ENCODE measurements at places on chromosomes 2 and 18. TPM values are rescaled to one million over a fixed set of nuclear protein-coding genes. Genes with fewer than 3 reads are reported as not detected.

SPATA3 gene
- total RNA-seq = 1.8 TPM

- no peaks in the 10 kb centered on the region for H3K4me1 ChIP-seq
- no peaks in the 10 kb centered on the region for H3K36me3 ChIP-seq
- no peaks in the 10 kb centered on the region for H3K27me3 ChIP-seq
- DNase-seq = no peak
- no peak overlapping the region for H3K27ac ChIP-seq
Measured at GRCh38 chr2:129469871-129470270, 509.6 kb upstream of the RAB6C start.

DNA sequence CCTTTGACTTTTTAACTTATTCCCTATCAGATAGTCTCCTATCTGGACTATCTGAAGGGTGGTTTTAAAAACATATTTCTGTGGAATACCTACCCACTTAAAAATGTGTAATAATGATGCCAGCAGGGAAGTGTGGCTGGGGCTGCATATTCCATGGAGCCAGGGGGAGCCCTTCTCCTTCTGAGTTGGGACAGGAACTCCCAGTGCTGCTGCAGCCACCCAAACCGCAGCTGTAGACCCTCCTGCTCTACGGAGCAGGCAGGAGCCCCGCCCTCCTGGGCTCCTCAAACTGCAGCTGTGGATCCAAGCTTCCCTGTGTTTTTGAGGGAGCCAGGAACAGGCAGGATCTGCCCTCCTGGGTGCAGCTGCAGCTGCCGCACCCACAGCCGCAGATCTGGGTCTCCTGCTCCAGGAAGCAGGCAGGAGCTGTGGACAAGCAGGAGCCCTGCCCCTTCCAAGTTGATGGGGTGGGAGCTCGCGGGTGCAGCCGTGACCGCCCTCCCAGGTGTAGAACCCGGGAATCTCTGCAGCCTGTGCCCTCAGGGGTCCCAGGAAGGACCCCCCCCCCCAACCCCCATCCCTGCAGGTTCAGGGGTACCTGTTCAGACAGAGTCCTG lies 57.8 kb downstream of the PDK1 start:
- H3K4me1 ChIP-seq = no peaks in the 10 kb centered on the region
- DNase-seq = no peak
- H3K27me3 ChIP-seq = no peaks in the 10 kb centered on the region
- no peaks in the 10 kb centered on the region for H3K36me3 ChIP-seq
- no peak overlapping the region for H3K27ac ChIP-seq

DNA sequence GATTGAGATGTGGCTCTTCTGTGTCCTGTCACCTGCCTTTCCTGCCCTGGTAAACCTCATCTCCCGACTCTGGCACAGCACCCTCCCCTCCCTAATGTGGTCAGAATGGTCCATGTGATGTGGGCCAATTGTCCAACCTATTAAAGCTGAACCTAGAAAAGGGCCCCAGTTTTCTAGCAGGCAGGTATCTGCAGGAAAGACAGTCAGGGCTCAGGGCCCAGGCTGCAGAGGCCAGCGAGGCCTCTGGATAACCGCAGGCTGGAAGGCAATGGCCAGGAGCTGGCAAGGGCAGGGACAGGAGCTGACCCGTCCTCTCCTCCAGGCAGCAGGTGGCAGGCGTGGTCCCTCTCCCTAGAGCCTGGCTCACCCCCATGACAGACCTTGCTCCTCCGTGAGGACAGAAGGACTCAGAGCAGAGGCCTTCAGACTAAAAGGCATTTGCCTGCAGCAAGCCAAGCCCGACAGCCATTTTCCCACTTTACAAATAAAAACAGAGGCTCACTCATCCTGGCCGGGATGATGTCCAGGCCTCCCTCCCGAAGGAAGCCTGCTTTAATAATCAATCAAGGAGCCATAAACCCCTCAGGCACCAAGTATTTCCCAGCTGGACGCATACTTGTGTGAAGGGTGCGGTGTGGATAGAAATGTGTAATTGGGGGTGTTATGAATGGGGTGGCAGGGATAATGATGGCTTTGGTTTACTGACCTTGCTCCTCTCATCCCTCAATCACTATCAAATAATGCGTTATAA lies 107.1 kb downstream of the TWIST2 start:
- DNase-seq = peak; percentile 1
- H3K27ac ChIP-seq = no peak overlapping the region
- H3K4me3 ChIP-seq = no peak overlapping the region
- no peaks in the 10 kb centered on the region for H3K36me3 ChIP-seq
- H3K27me3 ChIP-seq = no peaks in the 10 kb centered on the region

DNA sequence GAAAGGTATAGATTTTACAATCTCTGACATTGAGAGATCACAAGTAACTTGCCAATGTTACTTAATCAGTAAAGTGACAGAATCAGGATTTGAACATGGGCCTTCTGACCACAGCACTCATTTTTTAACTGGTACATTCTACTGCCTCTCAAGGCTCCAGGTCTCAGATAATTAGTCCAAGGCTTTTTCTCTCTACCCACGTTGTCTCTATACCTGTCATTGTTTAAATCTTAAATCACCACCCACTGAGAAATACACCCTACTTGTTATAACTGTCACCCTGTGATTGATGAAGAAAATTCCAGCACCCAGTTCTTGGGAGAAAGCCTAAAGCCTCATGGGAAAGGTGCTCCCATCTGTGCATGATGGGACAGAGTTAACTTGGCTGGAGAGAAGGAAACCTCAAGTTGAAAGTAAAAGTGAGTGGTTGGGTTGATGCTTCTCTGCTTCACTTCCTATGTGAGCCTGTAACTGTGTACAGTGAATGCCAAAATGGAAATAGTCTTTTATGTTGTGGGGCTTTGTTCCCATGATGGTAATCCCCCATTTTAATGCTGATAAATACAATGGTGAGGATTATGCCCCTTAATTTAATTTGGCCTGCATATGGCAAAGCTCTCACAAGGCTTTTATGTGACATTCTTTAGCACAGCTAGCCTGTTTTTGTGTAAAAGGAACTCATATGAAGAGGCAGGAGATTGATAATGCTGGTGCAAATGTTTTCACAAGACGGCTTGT lies 190.1 kb upstream of the SP5 start:
- peak overlapping the region; percentile 4 for H3K27ac ChIP-seq
- no peak overlapping the region for H3K4me3 ChIP-seq
- H3K4me1 ChIP-seq = no peaks in the 10 kb centered on the region
- DNase-seq = no peak
- no peaks in the 10 kb centered on the region for H3K36me3 ChIP-seq
- no peaks in the 10 kb centered on the region for H3K27me3 ChIP-seq

DNA sequence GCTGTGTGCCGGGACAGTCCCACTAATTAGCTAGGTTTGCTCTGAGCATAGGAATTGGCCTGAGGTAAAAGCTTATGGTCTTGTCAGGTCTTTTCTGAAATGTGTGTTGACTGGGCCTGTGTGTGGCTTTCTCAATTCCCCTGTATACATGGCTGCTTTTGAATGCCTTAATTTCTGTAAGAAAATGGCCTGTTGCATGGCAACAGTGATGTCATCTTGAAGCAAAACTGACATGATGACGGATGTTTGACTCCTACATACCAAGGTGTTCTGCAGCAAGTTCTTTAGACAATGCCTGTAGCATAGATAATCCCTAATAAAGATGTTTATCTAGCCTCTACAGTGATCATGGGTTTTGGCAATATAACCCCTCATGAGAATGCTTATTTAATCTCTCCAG lies 198.5 kb downstream of the OTX1 start:
- no peaks in the 10 kb centered on the region for H3K27me3 ChIP-seq
- no peaks in the 10 kb centered on the region for H3K4me1 ChIP-seq
- no peak overlapping the region for H3K4me3 ChIP-seq
- DNase-seq = no peak

DNA sequence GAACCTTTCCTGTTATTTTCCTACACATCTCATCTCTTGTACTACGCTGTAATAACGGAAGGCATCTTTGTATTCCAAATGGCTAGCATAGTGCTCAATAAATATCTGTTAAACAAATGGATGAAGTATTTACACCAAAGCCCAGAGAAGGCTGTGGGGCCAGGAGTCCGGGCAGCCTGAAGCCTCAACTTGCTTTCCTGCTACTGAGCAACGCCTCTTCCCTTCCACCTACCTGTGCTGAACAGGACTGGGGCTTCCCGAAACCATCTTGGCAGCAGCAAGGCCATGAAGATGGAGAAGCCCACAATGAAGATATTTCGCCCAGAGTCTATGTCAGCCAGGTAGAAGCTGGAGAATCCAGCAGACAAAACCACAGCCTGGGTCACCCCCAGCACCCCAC lies 2.5 kb upstream of the NHEJ1 start:
- no peaks in the 10 kb centered on the region for H3K36me3 ChIP-seq
- no peaks in the 10 kb centered on the region for H3K27me3 ChIP-seq
- no peak for DNase-seq
- H3K27ac ChIP-seq = no peak overlapping the region

SERPINB10 gene
- total RNA-seq = 0.55 TPM

DNA sequence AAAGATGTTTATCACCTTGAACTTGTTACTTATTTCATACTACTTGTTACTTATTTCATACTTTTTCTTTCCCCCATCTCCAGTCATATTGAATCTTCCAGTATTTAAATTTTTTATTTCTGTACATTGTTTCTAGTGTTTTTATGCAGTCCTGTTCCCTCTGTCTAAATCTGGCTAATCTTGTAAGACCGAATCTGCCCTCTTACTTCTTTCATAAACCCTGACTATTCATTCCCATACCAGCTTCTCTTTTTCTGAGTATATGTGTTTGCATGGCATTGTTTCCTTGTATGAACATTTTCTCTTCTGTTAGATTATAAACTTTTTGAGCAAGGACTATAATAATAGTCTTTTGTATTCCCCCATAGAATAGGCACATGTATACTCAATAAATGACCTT lies 131.7 kb downstream of the TAF4B start:
- H3K27ac ChIP-seq = no peak overlapping the region
- no peak for DNase-seq
- H3K36me3 ChIP-seq = no peaks in the 10 kb centered on the region
- no peaks in the 10 kb centered on the region for H3K27me3 ChIP-seq
- no peaks in the 10 kb centered on the region for H3K4me1 ChIP-seq
- no peak overlapping the region for H3K4me3 ChIP-seq

GRCh38 chr18:46481048-46481846 lies 175.8 kb downstream of the LOXHD1 start:
- H3K36me3 ChIP-seq = no peaks in the 10 kb centered on the region
- peaks cover 3% of the 10 kb centered on the region for H3K27me3 ChIP-seq
- DNase-seq = peak; percentile 52
- H3K4me3 ChIP-seq = no peak overlapping the region

DNA sequence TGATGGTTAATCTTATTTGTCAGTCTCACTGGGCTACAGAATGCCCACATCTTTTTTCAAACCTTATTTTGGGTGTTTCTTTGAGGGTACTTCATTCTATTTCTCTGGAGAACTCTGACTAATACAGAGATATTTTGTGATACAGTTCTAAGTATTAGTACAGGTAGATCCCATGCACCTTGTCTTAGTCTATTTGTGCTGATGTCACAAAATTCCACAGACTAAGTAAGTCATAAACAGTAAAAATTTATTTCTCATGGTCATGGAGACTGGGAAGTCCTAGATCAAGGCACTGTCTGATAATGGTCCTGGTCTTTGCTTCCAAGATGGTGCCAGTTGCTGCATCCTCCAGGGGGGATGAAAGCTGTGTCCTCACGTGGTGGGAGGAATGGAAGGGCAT lies 68.6 kb upstream of the EPHA4 start:
- H3K4me3 ChIP-seq = no peak overlapping the region
- H3K36me3 ChIP-seq = no peaks in the 10 kb centered on the region
- DNase-seq = no peak
- no peak overlapping the region for H3K27ac ChIP-seq
- H3K27me3 ChIP-seq = no peaks in the 10 kb centered on the region

Data from prostate gland (tissue), 2 donors.